ENCODE measurements at places on chromosomes 3 and 15.

DNA sequence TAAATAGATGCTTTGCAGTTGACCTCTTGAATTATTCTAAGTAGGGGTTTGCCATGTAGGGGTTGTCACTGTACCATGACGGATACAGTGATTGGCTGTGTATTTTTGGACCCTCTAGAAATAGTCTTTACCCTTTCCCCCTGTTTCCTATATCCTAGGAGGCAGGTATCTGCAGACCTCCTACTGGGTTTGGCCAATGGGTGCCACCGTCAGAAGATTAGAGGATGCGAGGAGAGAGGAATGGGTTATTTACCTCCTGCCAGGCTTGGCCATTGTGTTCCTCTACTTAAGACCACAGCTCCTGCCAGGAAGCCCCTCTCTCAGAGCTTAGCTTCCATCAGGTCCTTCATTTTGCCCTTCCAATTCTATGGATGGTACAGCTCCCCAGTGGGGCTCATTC lies 40.2 kb upstream of the CLRN1 start:
- no peak for DNase-seq

GRCh38 chr3:72261566-72262564 lies 476.9 kb upstream of the PROK2 start:
- peak; percentile 43 for DNase-seq

GRCh38 chr15:62957130-62957529 lies 85.4 kb upstream of the TPM1 start:
- DNase-seq, result no peak

DNA sequence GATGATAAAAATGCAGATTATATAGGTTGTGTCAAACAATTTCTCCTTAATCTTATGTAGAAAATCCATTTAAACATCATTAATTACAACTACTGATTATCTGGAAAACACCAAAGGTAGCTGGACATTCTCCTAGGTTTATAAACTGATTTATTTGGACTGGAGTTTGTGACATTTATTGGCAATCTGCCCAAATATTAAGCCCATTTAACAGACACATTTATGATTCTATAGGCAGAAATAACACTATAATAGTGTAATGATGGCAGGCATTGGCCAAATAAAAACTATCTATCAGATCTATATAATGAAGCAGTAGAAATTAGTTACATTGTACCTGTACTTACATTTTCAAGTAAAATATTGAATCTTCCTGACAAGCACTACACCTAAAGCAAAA lies 117.8 kb downstream of the TFDP2 start:
- DNase-seq, result no peak

- DNase-seq, result no peak
Observed at GRCh38 chr3:146226881-146227280, 24.0 kb downstream of the PLSCR4 start.

DNA sequence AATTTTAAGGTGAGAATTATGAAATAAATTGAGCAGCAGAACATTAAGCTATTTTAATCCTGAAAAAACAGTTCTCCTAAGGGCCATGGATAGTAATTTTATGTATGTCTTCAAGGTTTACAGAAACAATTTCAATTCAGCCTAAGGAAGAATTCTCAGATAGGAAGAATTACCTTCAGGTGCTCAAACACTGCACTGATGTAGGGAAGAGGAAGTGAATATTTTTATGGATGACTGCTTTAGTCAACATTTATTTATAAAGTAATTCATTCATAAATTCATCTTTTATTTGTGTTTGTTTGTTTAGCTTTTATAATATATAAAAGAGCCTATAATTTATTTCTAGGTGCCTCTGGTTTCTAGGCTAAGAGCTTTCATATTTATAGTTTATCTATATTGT lies 620.7 kb downstream of the NAALADL2 start:
- DNase-seq, result no peak
